ENCODE measurements at places on chromosomes 2 and 18.

- DNase-seq, result no peak
Observed at GRCh38 chr2:72955228-72956049, 38.1 kb downstream of the EMX1 start.

GRCh38 chr2:16475586-16475985 lies 190.0 kb downstream of the CYRIA start:
- no peak for DNase-seq

- DNase-seq, result no peak
Observed at GRCh38 chr2:132638313-132639040, 31.5 kb downstream of the LYPD1 start.

- no peak for DNase-seq
Observed at GRCh38 chr18:69897397-69898108, 50.1 kb downstream of the CD226 start.

GRCh38 chr2:173076581-173077345 lies 1.1 kb downstream of the MAP3K20 start:
- peak; percentile 7 for DNase-seq

- no peak for DNase-seq
Observed at GRCh38 chr2:42296226-42296625, 64.8 kb downstream of the COX7A2L start.

GRCh38 chr2:231923951-231924888 lies 2.0 kb downstream of the NPPC start:
- no peak for DNase-seq

- no peak for DNase-seq
Observed at GRCh38 chr18:77167251-77167650, 34.7 kb upstream of the MBP start.

GRCh38 chr18:52342456-52342855 lies 2.5 kb downstream of the DCC start:
- DNase-seq, result no peak

GRCh38 chr2:43065036-43065435 lies 161.4 kb downstream of the ZFP36L2 start:
- DNase-seq, result no peak

GRCh38 chr2:239567786-239568185 lies 167.0 kb upstream of the HDAC4 start:
- DNase-seq, result no peak

GRCh38 chr2:124187948-124188347 lies 162.9 kb downstream of the CNTNAP5 start:
- no peak for DNase-seq

DNA sequence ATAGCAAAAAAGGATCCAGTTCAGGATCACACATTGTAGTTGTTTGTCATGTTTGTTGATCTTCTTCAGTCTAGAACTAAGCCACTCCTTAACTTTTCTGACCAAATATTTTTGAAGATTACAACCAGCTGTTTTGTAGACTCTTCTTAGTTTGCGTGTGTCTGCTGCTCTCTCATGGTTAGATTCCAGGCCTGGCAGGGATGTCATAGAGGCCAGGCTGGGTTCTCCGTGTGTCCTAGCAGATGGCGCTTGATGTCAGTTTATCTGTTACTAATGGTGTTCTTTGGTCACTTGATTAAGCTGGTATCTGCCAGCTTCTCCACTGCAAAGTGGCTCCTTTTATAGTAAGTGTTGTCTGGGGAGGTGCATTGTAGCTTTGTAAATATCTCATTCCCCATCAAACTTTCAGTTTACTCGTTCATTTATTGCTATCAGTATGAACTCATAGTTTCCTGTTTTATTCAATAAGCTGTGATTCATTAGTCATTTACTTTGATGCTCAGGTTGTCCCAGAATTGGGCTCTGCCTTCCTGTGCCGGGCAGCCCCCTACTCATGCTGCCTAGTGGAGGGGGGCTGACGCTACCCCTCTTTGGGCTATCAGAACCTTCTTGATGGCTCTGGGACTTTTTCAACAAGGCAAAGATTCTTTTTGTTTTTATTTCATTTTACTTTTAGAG lies 42.1 kb downstream of the GRHL1 start:
- no peak for DNase-seq

DNA sequence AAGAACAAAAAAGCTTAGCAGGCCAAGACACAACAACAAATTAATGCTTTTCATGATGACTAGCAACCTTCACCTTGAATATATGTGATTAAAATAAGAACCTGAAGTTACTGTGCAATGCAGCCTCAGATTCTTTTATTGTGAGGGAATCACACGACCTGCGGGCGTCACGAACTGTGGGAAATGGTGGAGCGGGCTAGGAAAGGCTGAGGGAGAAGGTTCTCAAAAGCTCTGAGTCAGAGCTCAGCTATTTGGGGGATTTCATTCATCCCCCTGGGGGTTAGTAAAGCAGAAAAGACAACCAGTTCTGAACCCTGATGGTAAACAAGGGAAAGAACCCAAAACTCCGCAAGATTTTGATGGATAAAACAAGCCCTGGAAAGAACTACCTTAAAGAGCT lies 89.3 kb upstream of the NCKAP5 start:
- DNase-seq, result no peak

DNA sequence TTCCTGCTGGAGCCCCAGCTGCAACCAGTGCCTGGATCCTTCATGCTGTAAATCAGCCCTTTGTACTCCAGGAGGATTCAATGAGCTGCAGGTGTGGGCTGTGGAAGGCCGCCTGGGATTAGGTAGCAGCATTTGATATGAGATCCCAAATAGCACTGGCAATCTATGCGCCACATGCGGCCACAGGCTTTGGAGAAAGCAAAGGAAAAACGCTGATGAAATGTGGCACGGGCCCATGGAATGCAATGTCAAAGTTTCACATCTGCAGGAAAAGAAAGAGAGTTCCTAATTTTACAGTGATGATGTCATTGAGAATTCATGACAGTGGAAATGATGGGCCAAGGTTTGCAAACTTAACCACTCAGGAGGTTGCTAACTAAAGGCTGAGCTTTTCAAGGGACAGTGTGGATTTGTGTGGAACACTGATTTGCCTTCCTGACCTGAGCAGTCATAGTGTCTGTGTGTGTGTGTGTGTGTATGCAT lies 216.4 kb upstream of the OSR1 start:
- DNase-seq, result no peak

- no peak for DNase-seq
Observed at GRCh38 chr2:110167326-110168000, 37.4 kb downstream of the NPHP1 start.

DNA sequence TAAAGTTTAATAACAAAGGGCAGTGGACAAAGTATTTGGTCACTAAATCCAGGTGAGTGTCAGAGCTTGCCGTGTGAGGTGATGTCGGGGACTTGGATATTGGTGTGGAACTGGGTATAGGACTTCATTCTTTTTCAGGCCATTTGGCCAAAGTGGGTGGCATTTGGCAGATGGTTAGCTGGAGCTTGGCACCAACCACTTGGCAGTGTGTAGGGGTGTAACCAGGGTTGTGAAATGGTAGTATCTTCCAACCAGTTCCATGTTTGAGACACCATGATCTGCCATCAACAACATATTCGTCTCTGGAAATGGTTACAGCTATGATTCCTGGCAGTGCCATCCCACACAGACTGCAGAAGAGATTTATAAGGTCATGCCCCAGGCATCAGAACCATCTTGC lies 113.9 kb downstream of the CCDC85A start:
- peak; percentile 69 for DNase-seq

- DNase-seq, result no peak
Observed at GRCh38 chr2:118062048-118062447, 26.2 kb upstream of the INSIG2 start.

DNA sequence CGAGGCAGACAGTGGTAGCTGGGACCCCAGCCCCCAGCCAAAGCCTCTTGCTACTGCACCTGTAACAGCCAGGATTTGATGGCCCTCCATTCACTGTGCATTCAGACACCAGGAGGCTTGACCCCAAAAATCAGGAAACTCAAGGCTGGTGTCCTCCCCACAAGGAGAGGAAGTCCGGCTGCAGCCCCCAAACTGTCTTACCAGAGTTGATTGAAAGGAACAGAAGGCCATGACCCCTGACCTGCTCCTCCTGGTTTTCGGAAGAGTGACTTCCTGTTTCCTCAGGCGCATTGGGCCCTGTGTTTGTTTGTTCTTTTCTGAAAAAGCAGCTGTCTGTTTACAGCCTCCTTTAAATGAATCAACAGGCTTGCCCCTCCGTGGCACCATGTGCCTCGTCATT lies 111.6 kb downstream of the RNF144A start:
- DNase-seq, result no peak

DNA sequence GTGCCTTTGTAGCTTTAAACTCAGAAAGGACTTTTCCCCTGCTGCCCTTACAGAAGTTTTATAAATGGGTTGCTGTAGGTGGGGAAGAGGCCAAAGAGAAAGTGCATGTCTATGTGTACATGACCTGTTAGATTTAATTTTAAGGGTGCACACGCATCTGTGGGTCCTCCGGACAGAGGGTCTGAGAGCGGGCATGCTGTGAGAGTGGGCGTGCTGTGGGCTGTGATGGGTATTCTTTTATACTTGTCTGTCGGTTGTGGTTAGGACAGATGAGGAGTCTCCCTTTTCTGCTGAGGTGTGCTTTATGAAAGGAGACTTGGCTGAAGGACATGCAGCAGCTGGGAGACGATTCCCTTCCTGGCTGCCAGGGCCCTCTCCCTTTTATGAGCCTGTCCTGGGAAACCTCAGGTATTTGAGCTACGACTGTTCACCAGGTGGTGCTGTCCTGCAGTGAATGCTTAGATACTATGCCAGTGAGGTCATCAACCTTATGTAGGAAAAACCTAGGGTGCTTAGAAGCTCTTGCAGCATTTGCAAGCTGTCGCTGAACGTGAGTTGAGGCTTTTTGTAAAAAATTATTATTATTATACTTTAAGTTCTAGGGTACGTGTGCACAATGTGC lies 67.5 kb downstream of the TANC1 start:
- DNase-seq, result no peak

- DNase-seq, result no peak
Observed at GRCh38 chr2:231894566-231895380, 31.4 kb downstream of the NPPC start.

DNA sequence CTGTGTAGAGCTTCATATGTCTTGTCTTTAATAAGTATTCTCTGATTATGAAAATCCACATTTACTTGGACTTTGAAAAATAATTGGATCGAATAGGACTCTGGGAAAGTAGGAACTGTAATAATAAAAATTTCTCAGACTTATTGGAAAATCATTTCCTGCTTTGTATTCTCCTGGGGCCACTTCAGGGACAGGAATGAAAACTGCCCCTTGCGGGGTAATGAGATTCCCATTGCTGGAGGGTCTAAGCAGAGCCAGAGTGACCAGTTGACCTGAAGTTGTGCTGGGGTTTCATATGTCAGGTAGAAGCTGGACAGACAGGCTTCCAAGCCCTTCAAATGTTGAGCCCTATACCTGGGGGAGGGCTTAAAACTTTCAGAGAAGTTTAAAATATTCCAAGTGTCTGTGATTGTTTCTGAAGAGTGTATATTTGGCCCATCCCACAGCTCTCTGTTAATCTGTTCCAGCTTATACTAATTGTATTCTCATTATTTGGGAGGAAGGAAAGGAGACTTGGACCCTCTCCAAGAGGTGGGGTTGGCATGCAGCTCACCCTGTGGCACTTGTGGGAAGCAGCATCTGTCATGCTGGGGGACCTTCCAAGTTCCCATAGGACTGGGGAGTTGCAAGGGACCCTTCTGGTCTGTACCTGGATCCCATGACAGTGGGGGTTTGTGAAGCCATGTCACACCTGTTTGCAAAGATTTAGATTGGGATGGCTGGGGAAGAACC lies 268.7 kb upstream of the ATP5MC3 start:
- DNase-seq, result no peak

GRCh38 chr2:119256582-119256921 lies 32.9 kb downstream of the STEAP3 start:
- DNase-seq, result no peak

GRCh38 chr2:179373816-179374215 lies 109.2 kb upstream of the SESTD1 start:
- no peak for DNase-seq

DNA sequence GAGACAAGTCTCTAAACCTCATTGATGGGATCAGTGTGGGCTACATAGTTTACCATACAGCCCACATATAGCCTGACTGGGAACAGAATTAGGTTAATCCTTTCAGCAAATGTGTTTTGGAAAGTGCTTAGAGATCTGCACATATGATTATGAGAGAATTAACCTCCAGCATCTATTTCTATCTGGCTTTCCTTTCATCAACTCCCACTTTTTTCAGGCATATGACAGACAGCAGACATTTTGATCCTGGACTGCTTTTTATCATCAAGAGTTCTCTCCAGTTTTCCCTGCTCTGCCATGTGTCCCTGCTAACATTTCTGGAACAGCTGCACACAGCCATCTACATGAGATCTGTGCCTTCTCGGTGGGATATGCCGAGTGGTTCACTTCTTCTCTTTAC lies 139.5 kb upstream of the LRP1B start:
- DNase-seq, result no peak

DNA sequence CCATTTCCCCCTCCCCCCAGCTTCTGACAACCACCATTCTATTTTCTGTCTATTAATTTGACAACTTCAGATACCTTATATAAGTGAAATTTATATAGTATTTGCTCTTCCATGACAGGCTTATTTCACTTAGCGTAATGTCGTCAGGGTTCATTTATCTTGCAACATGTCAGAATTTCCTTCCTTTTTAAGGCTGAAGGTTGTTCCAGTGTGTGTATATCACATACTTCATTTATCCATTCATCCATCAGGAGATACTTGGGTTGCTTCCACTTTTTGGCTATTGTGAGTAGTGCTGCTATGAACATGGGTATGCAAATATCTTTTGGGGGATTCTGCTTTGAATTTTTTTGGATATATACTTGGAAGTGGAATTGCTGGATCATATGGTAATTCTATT lies 7.4 kb downstream of the BCL2L11 start:
- DNase-seq, result no peak

GRCh38 chr2:134021830-134022524 lies 231.9 kb upstream of the MGAT5 start:
- no peak for DNase-seq

DNA sequence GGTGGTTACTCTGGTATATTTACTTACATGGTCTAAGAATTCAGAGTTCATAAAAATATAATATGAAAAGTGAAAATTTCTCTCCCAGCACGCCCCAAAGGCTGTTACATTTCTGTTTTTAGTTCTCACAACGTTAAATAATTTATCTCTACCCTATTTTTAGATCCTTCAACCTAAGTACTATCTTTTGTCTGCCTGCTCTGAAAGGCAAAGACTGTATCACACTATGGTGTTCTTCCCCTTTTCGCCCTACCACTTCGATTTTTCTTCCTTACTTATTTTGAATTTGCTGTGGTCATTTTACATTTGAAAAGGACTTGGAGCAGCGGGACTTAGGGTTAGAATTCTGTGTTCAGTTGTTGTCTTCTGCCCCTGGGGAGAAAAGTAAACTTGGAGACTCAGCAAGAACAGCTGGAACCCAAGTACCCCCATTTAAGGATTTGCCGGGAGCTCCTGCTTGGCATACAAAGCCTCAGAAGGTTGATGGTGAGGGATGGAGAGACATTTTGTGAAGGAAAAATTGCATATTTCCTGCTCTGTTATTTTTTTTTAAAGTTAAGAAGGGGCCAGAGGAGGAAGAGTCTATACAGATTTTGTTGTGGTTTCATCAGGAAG lies 19.0 kb downstream of the ADAM23 start:
- no peak for DNase-seq

- no peak for DNase-seq
Observed at GRCh38 chr2:225464346-225465025, 65.0 kb downstream of the NYAP2 start.

GRCh38 chr2:97983134-97983533 lies 12.6 kb downstream of the TMEM131 start:
- DNase-seq, result no peak

Data from C1 segment of cervical spinal cord (tissue), 14 donors.